ENCODE measurements at places on chromosomes 6 and 20. TPM values are rescaled to one million over a fixed set of nuclear protein-coding genes. Genes with fewer than 3 reads are reported as not detected.

The HTR1E gene
- total RNA-seq: not detected

The TP53TG5 gene
- not detected for total RNA-seq

The RIPOR3 gene
- 32.6 TPM for total RNA-seq

The C6orf15 gene
- total RNA-seq: not detected

The COL11A2 gene
- total RNA-seq: 0.27 TPM

The RPL7L1 gene
- 56.0 TPM for total RNA-seq

The MDN1 gene
- 28.8 TPM for total RNA-seq

The IMPG1 gene
- total RNA-seq: not detected

The LBP gene
- not detected for total RNA-seq

The TRIM31 gene
- total RNA-seq: not detected

The POU3F2 gene
- total RNA-seq: not detected

The PAX1 gene
- total RNA-seq: under 0.01 TPM

The HLA-DMA gene
- 156 TPM for total RNA-seq

The MUC21 gene
- under 0.01 TPM for total RNA-seq

The OPRL1 gene
- 10.5 TPM for total RNA-seq

The KIF3B gene
- 5.4 TPM for total RNA-seq

The PROKR2 gene
- total RNA-seq: not detected

The DEFB116 gene
- total RNA-seq: not detected

The ADGRB3 gene
- total RNA-seq: under 0.01 TPM

The PLCB1 gene
- 20.7 TPM for total RNA-seq

The TBP gene
- total RNA-seq: 54.4 TPM

All from hematopoietic multipotent progenitor cell (in vitro differentiated cells).